ENCODE measurements at places on chromosomes 11 and 22. TPM values are rescaled to one million over a fixed set of nuclear protein-coding genes. Genes with fewer than 3 reads are reported as not detected.
A peak's percentile ranks its signal among the peaks of the same experiment; 100 is the strongest.

DNA sequence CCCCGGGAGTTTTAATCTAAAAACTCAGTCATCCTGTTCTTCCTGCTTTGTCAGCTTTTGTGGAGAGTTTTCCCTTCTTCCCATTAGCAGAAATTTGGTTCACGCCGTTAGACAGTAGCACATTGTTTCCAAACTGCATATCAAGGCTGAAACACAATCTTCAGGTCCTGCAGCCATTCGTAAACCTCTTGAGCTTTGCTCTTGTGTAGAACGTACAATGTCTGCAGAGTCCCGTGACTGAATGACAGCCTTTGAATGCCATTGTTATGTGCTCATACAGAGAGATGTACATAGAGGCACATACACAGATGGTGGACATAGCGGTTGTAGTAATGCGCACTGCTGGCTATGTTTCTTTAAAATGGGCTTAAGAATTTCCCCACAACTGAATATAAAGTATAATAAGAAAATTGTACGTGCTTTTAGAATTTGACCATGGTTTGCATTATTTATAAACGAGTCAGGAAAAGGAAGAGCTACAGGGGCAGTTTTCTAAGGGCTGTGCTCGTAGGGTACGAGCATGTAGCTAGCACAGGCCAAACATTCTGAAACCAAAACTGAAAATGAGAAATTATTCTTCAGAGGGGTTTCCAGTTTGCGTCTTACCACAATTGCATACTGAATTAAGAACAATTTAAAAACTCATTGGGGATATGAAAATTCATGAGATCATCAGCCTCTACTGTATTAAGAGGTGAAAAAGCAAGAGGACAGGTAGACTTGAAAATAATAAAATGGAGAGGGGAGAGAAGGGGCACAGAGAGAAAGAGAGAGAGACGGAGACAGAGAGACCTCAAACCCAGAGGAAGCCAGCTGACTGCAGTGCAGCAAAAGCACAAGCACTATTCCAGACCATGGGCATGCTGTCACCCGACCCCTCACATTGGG is 310.1 kb downstream of the CADM1 start:
- DNase-seq, result no peak

GRCh38 chr11:330307-330693 is 9.6 kb upstream of the IFITM3 start:
- DNase-seq, result no peak

DNA sequence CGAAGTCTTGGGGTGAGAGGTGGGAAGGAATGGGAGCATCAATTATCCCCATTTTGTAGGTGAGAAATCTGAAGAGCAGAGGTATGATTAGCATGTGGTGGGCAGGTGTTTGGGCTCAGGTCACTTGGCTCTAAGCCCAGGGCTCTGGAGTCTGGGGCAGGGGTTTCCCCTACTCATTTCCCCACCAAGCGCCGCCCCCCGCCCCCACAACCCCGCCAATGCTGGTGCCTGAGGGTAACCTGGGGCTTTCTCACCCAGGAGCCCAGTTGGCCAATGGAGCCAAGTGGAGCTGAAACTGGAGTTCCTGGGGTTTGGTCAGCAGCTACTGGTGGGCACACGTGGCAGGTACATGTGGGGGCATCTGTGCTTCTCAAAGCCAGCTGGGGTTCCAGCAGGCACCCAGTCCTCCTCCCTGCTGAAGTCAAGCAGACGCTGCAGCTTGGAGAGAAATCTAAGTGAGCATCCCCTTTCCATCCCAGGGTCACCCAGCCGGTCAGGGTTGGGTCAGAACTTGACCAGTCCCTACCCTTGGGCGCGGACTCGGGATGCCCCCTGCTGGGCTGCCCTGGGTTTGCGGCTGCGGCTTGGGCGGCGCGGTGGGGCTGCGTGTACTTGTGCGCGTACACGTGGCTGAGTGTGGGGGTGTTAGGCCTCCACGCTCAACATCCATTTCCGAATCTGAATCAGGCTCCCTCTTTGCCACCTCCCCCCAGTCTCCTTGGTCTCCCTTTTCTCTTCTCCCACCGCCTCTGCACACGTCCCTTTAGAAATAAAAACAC is 1.7 kb upstream of the CHRM1 start:
- no peak for DNase-seq

DNA sequence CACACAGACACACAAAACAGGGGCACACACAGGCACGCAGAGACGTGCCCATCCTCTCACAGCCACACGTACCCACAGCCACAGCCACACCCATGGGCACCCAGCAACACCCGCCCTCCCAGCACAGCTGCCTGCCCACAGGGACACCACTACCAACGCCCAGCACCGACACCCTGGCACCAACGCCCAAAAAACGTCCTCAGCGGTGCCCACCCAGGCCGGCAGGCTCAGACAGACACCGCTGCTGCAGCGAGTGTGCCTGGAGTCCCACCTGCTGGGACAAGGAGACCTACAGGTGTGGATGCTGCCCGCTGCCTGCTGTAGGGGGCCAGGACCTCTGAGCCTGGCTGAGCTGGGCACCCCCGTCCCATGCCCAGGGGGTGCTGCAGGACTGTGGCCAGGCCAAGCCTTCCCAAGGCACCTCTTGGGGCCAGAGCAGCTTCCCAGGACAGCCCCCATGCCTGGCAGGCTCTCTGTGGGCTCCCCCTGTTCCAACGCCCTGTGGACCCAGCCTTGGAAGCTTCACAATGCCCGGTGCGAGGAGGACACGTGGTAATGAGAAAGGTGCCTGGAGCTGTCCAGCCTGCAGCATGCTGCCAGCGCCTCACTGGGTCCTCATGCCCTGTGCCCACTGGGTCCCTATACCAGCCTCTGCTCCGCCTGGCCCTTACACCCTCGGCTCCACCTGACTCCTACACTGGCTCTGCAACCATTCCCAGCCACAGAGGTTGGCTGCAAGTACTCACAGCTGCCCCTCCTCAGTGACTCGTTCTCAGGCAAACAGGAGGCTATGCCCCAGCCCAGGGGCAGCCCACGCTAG is 45.8 kb upstream of the TH start:
- DNase-seq, result no peak

- peak; percentile 54 for DNase-seq
Observed at GRCh38 chr11:88292171-88292843, 45.2 kb downstream of the CTSC start.

DNA sequence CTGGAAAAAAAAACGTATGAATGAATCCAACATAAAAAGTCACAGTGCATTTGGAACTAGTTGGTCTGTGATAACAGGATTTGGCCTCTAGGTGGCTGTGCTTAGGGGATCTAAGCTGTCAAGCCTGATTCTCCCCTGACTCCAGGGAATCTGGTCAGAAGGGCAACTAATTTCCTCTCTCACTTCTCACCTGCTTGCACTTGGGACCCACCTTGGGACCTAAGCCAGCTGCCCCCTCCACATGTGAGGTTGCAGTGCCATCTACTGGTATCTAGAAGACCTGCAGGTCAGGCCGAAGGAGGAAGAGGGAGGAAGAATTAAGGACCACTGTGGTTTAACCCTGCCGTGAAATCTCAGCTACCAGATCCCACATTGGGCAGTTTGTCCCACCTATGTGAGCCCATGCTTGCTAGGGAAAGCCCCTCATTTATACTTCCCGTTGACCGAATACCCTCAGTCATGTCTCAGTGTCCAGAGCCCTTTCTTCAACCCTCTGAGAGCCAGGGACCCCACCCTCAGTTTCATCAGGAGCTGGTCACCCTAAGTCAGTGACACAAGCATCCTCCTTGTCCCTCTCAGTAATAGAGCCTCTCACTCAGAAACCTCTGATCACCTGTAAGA is 33.2 kb upstream of the CAVIN3 start:
- DNase-seq, result peak; percentile 57

- no peak for DNase-seq
Observed at GRCh38 chr11:7270233-7270865, 18.6 kb downstream of the SYT9 start.

Gene UBQLNL
- total RNA-seq, result not detected

Measured in H4 (cell line).